Hematopoietic multipotent progenitor cell treated with erythropoietin and hydrocortisone succinate and interleukin-3 and kit ligand, for 8 days (in vitro differentiated cells): ENCODE measurements at places on chromosomes 4 and X.

DNA sequence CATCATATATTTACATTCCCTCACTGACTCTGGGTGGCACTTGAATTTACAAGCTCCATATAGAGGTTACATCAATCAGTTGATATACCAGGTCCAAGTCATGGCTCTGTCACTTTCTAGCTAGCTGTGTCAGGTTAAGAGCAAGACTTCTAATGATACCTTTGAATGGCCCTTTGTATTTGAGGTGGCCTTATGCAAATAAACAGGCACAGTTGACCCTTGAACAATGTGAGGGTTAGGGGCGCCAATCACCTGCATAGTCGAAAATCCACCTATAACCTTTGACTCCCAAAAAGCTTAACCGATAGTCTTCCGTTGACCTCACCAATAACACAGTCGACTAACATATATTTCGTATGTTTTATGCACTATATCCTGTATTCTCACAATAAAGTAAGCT lies 1.3 kb upstream of the PTTG2 start:
- DNase-seq = no peak

DNA sequence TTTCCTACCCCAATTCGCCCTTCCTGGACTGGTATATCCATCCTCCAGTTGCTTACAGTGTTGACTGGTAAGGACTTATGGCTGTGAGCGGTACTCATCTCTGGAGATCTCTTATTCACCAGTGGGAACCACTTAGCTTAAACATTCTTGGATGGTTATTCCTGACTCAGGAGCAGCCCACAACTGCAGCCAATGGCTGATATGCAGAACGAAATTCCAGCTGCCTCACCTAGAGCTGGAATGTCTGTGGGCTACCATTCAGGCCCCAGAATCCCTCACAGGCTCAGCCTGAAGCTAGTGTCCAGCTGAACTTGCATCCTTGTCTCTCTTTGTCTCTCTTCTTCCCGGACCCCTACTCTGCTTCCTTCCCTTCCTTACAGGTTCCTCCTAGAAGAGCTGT lies 138.9 kb upstream of the SMIM31 start:
- no peak for DNase-seq

- DNase-seq = peak; percentile 79
These were observed 84.2 kb downstream of the CNOT6L start for GRCh38 chr4:77734928-77735327.

DNA sequence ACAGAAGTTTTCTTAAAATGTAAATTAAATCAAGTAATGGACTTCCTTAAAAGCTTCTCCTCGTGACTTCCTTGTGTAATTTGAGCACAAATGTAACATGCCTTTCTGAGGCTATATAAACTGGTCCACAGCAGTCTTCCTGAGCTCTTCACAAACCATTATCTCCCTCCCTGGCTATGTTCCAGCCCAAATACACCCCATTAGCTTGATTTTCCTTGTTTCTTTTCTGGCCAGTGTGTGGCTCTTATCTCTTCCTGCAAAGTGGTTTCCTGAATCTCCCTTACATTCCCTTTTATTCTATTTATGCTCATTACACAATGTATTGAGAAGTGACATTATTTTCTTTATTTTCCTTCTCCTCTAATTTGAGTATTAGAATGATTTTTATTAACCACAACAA lies 1085.3 kb upstream of the PCDH10 start:
- no peak for DNase-seq

DNA sequence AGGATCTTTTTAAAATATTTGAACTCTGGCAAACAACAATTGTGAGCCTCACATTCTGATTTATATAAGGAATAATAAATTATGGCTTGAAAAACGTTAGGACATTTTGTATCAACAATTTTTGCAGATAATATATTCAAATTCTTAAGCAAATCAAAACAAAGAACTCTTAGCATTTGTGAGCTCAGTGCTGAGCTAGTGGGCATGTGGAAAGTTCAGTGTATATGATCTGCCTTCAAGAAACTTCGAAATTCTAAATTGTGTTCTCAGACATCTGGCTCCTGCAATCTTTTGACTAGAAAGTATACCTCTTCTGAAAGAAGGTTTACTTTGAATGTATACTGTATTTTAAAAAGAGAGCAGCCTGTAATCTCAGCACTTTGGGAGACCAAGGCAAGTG lies 122.3 kb upstream of the NEIL3 start:
- no peak for DNase-seq

GRCh38 chr4:124409044-124409443 lies 303.5 kb downstream of the ANKRD50 start:
- no peak for DNase-seq

GRCh38 chr4:91826186-91826585 lies 477.6 kb upstream of the GRID2 start:
- no peak for DNase-seq

- DNase-seq = no peak
These were observed 492.1 kb downstream of the INPP4B start for GRCh38 chr4:142354041-142354440.

GRCh38 chrX:13855689-13856450 lies 39.0 kb upstream of the GPM6B start:
- no peak for DNase-seq
